Choroid plexus epithelial cell (primary cell): ENCODE measurements at places on chromosomes 7 and 10.

DNA sequence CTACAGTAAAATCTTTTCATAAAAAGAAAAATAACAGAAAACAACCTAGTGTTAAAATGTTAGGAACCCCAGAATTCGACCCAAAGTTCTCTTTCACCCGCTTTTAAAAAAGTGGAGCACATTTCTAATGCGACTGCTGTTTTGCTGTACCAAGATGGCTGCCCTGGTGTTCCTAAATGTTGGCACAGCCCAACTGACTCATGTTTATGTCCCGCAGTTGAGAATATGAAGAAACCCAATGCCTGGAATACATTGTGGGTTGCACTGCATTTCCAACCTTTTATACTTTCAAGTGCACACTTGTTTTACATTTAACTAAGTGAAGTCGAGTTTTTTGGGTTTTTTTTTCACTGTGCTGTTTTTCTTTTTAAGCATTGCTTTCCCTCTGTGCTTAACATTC is 944 bp downstream of the STEAP1B start:
- DNase-seq, result no peak

DNA sequence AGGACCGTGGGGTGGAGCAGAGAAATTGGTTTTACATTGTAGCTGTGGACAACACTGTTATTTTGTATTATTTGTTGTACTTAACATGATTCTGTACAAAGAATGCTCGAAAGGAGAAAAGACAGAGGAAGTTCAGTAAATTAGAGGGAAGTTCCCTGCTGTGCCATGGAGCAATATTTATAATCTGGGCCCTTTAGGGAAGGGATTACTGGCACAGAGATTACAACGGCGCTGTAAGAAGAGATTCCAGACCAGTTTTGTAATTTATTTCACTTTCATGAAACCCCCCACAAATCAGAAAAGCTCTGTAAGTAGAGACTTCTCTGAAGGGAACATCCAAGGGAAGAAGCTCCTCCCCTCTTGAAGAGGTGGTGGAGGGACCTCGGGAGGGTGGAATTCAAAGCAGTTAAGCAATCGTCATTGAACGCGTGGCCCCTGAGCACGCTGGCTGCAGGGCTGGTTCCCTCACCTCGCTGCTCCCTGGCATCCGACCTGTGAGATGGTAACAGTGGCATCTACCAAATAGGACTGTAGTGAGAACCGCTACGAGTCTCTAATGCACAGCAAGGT is 113.5 kb downstream of the KLF6 start:
- DNase-seq, result peak; percentile 56

DNA sequence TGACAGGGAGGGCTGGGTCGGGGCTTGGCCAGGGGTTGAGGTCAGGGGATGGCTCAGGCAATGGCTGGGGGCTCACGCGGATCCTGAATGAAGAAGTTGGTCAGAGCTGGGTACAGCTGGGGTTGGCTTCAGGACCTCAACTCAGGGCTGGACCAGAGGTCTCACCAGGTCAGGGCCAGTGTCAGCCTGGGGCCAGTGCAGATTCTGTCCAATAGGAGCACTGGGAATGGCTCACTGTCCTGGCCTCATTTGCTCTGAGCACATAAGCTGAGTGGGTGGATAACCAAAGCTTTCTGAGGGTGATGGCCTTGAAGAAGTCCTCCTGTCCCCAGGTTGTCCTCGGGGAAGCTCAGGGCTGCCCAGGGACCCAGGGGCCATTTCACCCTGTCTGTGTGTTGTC is 54.9 kb upstream of the PCBD1 start:
- no peak for DNase-seq

- no peak for DNase-seq
Observed at GRCh38 chr7:6461946-6462550, 14.3 kb upstream of the DAGLB start.

- no peak for DNase-seq
Observed at GRCh38 chr7:142896151-142896550, 10.6 kb upstream of the TRPV6 start.

DNA sequence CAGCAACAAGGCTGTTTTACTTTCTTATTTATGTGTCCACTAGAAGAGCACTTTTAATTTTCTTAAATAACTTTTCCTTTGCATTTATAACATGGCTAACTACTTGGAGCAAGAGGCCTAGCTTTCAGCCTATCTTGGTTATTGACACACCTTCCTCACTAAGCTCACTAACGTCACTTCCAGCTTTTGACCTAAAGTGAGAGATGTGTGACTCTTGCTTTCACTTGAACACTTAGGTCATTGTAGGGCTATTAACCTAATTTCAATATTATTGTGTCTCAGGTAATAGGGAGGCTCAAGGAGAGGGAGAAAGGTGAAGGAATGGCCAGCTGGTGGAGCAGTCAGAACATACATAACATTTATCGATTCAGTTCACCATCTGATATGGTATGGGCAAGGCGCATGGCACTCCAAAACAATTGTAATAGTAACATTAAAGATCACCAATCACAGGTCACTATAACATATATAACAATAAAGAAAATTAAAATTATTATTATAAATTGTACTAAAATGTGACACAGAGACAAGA is 95.0 kb upstream of the FAM20C start:
- DNase-seq, result no peak

- DNase-seq, result peak; percentile 45
Observed at GRCh38 chr7:131034166-131034881, 293.4 kb upstream of the MKLN1 start.

DNA sequence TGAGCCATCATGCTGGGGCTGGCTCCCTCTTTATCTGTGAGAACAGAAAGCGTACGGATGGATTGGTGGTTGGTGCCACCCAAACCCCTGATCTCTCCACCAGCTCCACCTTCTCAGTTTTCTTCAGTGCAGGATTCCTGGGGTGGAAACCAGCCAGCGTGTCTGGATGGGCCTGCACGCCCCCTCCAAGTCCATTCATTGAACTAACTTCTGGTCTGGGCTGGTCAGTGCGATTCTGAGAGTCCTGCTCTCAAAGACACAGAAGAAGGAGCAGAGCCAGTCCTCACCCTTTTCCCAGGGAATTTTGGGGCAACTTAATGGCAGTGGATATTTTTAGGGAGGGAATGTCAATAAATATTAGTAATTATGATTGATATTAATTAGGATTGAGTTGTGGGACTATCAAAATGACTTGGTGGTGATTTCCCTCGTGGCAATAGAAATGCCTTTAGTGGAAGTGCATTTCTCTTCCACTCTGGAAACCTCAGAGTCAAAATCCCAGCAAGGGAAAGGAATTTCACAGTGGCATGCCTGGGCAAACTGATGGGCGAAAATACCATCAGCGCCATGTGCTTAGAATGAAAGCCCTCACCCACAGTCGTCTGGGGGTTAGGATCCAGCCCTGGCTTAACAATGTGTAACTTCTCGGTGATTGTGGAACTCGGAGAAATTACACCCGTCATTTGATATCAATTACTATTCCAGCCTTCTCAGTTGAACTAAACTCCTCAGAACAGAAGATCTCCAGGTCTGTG is 69.3 kb upstream of the EEPD1 start:
- DNase-seq, result no peak

GRCh38 chr7:28782362-28782761 is 175.8 kb downstream of the TRIL start:
- DNase-seq, result no peak

DNA sequence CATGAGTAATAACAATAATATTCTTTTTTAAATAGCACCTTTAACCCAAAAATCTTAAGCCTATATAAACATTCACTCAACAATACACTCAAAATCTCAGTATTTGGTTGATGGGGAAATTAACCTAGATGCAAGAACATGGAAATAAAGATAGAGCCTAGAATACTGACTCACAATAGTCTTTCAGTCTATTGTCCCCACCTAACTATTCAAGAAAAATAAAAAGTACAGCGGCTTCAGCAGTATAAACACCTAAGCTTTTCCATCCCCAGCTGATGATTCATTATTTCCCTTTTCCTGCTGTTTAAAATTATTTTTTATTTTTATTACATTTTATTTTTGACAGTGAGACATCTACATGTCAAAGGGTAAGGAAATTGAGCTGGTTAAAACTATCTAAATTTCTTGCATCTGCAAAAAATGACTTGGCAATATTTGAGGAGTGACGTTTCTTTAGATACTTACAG is 201.4 kb downstream of the FZD1 start:
- peak; percentile 73 for DNase-seq

- no peak for DNase-seq
Observed at GRCh38 chr10:125243532-125244253, 83.3 kb upstream of the CTBP2 start.

DNA sequence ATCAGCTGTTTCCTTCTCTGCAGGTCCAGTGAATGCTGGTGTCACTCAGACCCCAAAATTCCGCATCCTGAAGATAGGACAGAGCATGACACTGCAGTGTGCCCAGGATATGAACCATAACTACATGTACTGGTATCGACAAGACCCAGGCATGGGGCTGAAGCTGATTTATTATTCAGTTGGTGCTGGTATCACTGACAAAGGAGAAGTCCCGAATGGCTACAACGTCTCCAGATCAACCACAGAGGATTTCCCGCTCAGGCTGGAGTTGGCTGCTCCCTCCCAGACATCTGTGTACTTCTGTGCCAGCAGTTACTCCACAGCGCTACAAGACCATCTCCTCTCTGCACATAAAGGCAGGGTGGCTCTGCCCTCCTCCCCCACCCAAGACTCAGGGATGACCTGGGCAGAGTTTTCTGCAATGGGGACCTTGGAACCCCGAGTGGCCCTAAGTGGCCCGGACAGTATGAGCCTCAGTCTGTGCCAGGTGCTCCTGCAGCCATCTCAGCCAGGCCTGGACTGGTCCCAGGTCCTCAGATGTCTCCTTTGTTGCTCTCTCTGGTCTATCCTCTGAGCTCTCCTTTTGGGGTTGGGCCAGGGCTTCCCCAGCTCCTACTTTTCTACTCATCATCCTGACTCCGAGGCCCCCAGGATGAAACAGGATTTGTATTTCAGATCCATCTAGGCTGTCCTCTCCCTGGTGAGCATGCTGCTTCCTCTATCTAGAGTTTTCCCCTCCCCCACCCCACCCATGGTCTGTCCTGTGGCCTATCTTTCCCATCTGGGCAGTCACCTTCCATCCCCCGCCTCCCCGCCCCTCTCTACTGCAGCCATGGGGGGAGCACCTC is 212.1 kb upstream of the PRSS58 start:
- no peak for DNase-seq

GRCh38 chr7:2635810-2636701 is 4.3 kb downstream of the TTYH3 start:
- no peak for DNase-seq

GRCh38 chr7:117323305-117323850 is 520 bp upstream of the WNT2 start:
- peak; percentile 23 for DNase-seq

DNA sequence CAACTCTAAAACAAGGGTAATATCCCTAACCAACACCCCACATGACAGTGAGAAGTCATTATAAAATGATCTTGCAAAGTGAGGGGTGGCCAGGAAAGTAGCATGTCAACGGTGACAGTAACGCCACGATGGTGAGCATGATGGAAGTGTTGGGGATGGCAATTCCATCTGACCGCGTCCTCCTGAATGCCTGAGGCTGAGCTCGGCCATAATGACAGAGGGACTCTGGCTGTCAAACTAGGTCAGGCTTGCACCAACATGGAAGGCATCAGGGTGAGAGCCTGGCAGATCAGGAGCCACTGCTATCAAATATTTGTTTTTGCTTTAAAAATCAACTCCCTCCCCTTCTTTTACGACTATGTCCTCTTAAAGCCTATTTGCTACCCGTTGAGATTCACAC is 55.7 kb upstream of the EFCAB10 start:
- DNase-seq, result no peak

DNA sequence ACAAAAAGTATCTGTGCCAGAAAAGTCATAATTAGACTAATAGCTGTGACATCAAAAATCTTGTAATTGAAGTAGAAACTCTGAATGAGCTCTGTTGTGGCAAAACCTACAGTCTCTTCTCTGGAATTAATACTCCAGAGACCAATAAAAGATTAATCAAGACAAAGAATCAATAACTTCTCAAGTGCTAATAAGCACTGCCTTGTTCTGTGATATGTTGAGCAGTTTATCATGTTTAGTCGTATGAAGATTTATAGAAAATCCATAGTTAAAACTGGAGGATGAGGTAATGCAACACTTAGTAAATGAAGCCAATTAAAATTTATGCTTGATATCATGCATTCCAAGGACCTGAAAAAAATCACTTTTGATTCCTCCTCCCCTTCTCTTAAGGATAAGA is 72.3 kb upstream of the RNF32 start:
- no peak for DNase-seq

DNA sequence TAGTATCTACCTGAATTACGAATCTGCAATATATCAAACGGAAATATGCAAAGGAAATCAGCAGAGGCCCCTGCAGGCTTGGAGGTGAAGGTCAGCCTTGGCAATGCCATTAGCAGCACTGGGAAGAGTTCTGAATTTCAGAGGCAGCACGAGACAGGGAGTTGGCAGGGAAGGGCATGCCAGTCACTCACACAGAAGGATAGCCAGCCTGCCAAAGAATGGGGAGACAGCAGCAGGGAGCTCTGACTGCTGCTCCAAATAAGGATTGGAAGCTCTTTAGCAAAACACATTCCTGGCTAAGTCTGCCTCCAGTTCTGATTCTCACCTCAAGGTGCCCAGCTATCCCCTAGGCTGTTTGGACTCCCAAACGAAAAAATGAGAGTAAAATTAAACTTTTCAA is 188.0 kb downstream of the PDE1C start:
- DNase-seq, result no peak

GRCh38 chr7:47100817-47101435 is 481.0 kb downstream of the TNS3 start:
- DNase-seq, result peak; percentile 84

- DNase-seq, result no peak
Observed at GRCh38 chr7:127885222-127885772, 145.9 kb downstream of the LRRC4 start.

- DNase-seq, result no peak
Observed at GRCh38 chr7:144503215-144503614, 99.7 kb upstream of the NOBOX start.

GRCh38 chr7:74059681-74060588 is 23.7 kb upstream of the LIMK1 start:
- DNase-seq, result no peak

GRCh38 chr10:125479059-125479458 is 203.9 kb downstream of the TEX36 start:
- peak; percentile 2 for DNase-seq

DNA sequence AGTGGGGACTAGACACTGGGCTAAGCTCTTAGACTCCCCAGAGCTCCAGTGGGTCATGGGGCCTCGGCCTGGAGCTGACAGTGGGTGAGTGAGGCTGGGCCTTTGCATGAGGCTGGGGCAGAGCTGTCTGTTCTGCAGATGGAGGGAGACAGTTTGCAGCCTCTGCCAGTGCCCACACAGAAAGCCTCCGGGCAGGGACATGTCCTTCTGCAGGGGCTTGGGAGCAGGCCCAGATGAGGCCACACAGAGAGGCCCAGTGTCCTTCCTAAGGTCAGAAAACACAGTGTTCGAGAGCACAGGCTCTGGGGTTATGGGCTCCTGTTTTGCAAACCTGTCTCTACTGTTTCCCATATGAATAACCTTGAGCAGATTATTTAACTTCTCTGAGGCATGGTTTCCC is 25.1 kb upstream of the HK1 start:
- DNase-seq, result no peak

DNA sequence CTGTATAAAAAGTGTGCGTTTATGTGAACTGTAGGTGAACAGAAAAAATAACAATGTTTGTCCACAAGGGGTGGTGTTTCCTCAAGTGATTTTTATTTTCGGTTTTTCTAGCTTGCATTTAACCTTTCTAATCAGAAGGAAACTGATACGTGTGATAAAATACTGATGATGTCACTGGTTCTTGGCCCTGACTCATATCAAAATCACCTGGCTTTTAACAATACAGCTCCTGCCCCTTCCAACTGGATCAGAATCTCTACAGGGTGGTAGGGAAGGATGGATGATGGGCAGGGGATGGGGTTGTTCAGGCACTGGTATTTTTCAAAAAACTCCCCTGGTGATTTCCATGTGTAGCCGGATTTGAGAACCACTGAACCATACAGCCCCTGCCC is 10.9 kb downstream of the NPFFR1 start:
- DNase-seq, result peak; percentile 59
